ENCODE measurements at places on chromosomes 7 and 10. TPM values are rescaled to one million over a fixed set of nuclear protein-coding genes. Genes with fewer than 3 reads are reported as not detected.
A peak's percentile ranks its signal among the peaks of the same experiment; 100 is the strongest.

- no peak overlapping the region for H3K4me3 ChIP-seq
- H3K36me3 ChIP-seq = no peaks in the 10 kb centered on the region
- DNase-seq = no peak
- no peaks in the 10 kb centered on the region for H3K4me1 ChIP-seq
- H3K27ac ChIP-seq = no peak overlapping the region
Observed at GRCh38 chr7:29053105-29053872, 93.0 kb downstream of the CPVL start.

GRCh38 chr10:30587522-30588031 is 42.0 kb downstream of the LYZL2 start:
- DNase-seq = peak; percentile 71
- peaks cover 27% of the 10 kb centered on the region for H3K4me1 ChIP-seq
- H3K36me3 ChIP-seq = no peaks in the 10 kb centered on the region

DNA sequence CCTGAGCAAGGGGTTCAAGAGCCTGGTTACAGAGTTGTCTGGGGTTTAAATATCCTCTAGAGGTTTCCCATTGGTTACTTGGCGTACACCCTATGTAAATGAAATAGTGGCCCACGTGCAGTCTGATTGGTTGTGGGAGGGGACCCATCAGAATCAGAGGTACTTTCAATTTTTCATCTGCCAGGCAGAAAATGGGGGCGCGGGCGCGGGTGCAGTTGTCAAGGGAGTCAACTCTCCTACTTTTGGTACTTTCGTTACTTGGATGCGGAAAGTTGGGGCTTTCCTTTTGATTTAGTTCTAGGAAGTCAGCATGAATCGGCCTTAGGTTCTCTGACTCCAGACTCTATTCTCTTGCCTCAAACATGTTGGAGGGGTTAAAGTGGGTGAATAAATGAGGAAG is 83.2 kb downstream of the DNAJB9 start:
- H3K27me3 ChIP-seq = no peaks in the 10 kb centered on the region
- no peaks in the 10 kb centered on the region for H3K4me1 ChIP-seq
- H3K4me3 ChIP-seq = no peak overlapping the region
- H3K27ac ChIP-seq = no peak overlapping the region
- no peak for DNase-seq

DNA sequence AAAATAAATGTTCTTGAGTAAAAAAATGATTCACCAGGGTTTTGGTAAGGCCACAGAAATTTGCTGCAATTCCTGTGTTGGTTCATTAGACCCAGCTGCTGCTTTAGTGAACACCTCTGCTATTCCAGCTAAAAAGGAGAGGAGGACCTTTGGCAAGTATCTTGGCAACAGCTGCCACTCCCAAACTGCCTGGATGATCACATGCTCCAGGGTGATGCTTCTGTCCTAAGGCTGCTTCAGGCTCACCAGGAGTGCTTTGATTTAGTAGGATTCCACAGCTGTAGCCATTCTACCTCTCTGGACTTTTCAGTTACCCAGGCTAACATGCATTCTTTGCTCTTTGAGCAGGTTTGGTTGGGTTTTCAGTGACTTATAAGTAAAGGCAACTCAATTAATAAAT is 82.6 kb upstream of the NPVF start:
- H3K4me1 ChIP-seq = no peaks in the 10 kb centered on the region
- H3K4me3 ChIP-seq = no peak overlapping the region
- H3K27me3 ChIP-seq = no peaks in the 10 kb centered on the region
- H3K36me3 ChIP-seq = no peaks in the 10 kb centered on the region
- no peak overlapping the region for H3K27ac ChIP-seq
- DNase-seq = no peak

DNA sequence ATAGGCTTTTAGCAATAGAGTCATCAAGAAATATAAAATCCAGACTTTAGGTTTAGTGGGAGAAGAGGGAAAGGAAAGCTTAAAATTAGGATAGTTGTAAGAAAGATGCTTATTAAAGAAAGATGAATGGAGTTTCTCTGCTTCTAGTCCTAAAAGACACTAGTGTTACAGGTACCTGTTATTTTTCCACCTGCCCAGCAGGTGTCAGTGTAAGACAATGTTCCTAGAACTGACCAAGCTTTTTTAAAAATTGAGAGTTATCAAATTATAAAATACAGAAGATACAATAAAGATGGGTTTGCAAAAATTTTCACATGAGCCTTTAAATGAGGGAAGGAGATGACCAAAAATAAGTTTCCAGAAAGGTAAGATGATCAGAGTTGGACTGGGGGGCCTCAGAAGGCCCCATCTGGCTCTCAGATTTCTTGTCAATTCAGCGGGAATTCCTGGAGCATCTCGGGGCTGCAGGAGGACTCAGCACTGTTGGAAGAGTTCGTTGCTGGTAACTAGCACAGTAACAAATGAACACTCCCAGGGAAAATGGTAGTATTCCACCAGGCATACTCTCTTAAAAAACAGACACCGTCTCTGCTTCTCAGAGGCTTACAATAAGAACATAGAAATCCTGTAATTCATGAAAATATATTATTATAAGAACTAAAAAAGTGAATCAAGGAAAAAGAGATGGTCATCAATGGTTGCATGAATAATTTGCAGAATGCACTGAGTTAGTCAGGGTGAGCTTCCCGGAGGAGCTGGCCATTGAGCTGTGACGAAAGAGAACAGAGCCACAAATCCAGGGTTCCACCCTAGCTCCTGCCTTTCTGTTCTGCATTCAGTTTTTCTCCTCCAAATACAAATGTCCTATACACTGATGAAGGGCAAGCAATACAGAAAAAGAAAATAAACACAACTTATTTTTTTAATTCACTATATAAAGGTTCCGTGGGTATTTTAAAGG is 71.8 kb upstream of the PIK3CG start:
- H3K36me3 ChIP-seq = no peaks in the 10 kb centered on the region
- H3K27ac ChIP-seq = no peak overlapping the region
- H3K4me3 ChIP-seq = no peak overlapping the region
- H3K27me3 ChIP-seq = no peaks in the 10 kb centered on the region
- no peak for DNase-seq

- H3K36me3 ChIP-seq = no peaks in the 10 kb centered on the region
- no peak overlapping the region for H3K4me3 ChIP-seq
- no peak for DNase-seq
- H3K27me3 ChIP-seq = no peaks in the 10 kb centered on the region
- no peaks in the 10 kb centered on the region for H3K4me1 ChIP-seq
Observed at GRCh38 chr10:105188737-105189462, 547.8 kb downstream of the SORCS3 start.

DNA sequence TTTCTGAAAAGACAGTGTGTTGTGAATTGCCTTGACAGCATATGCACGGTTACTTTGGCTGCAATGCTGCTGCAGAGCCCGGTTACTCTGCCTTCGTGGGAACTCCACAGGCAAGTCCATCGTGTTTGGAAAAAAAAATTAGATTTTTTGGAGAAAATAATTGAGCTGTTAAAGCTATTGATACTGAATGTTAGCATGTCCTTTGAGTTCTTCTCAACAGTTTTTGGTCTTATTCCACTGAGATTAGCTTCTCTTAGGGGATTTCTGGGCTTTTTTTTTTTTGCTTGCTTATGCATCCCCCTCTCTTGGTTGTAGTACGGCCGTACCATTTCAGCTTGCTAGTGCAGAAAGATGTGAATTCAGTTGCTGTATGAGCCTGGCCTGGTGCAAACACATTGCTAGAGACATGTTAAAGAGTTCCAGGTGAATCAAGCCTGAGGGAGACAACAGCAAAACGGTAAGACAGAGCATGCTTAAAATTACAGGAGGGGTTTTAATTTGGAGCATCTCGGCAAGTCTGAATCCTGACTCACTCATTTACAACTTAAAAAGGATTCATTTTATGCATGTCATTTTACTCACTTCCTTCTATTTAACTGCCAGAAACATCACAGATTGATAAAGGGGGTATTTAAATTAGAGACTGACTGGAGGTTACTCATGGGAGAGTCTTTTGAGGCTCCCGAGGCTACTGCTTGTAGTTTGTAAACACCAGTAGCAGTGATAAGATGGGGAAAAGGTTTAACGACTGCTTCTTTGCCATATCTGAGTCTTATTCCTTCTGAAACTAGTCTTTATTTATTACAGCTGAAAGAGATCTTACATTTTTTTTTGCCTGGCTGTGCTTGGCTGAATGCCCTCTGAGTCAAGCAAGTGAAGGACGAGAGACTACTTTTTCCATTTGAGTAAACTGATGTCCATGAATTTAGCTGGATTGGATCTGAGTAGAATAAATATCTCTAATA is 113.7 kb downstream of the CDK14 start:
- no peak for DNase-seq
- no peak overlapping the region for H3K4me3 ChIP-seq
- H3K36me3 ChIP-seq = no peaks in the 10 kb centered on the region
- H3K27ac ChIP-seq = no peak overlapping the region

DNA sequence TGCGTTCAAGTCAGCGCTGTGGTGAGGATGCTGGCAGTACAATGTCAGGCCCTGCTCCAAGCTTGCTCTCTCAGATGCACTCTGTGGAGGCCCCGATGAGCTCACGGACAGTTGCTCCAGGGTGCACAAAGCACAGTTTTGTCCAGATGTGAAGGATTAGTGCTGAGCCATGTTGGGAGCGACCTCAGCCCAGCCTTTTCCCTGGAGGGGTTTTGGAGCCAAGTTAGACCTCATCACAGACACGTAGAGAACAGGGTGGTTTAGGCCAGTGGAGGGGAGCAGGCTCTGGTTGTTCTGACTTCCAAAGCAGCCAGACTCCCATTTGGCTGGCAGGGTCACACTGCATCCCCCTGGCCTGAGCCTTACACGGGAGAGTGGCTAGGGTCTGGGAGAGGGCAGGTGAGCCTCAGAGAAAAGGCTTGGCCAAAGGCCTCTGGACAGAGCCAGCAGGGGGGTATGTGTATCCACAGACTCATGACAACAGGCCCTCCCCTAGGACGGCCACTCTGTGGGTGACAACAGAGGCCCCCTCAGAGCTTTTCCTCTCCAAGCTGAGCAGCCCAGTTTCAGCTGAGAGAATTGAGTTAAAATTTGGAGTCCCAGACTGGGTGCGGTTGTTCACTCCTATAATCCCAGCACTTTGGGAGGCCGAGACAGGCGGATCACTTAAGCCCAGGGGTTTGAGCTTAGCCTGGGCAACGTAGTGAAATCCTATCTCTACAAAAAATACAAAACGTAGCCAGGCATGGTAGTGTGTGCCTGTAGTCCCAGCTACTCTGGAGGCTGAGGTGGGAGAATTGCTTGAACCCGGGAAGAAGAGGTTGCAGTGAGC is 4.7 kb downstream of the PLAC9 start:
- H3K4me3 ChIP-seq = no peak overlapping the region
- H3K27me3 ChIP-seq = peaks cover 15% of the 10 kb centered on the region
- peak overlapping the region; percentile 61 for H3K27ac ChIP-seq
- peaks cover 11% of the 10 kb centered on the region for H3K4me1 ChIP-seq
- no peak for DNase-seq

GRCh38 chr10:6055929-6056328 is 6.2 kb downstream of the IL2RA start:
- no peak for DNase-seq
- H3K4me3 ChIP-seq = no peak overlapping the region
- peaks cover 33% of the 10 kb centered on the region for H3K4me1 ChIP-seq
- no peak overlapping the region for H3K27ac ChIP-seq

DNA sequence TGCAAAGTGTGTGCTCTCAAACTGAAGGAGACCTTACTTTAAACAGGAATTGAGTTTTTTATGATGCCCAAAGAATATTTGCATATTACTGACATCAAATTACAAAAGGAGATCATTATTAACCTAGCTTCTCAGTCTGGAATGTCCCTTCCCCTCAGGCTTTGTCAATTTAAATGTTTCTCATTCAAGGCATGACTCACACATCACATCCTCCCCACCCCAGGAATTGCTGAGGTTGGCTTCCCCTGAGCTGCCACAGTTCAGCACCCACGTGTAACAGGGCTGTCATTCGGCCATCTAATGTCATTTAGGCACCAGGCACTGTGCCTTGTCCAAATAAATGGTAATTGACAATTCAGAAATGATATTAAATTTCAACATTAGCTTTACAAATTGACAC is 305.9 kb upstream of the MGMT start:
- no peaks in the 10 kb centered on the region for H3K36me3 ChIP-seq
- no peaks in the 10 kb centered on the region for H3K27me3 ChIP-seq
- H3K4me1 ChIP-seq = no peaks in the 10 kb centered on the region
- DNase-seq = no peak

- no peak for DNase-seq
- H3K27ac ChIP-seq = no peak overlapping the region
- no peaks in the 10 kb centered on the region for H3K27me3 ChIP-seq
- no peak overlapping the region for H3K4me3 ChIP-seq
Observed at GRCh38 chr7:28356619-28357018, 55.7 kb upstream of the CREB5 start.

- no peak overlapping the region for H3K27ac ChIP-seq
- no peaks in the 10 kb centered on the region for H3K4me1 ChIP-seq
- H3K27me3 ChIP-seq = no peaks in the 10 kb centered on the region
- no peak for DNase-seq
- no peak overlapping the region for H3K4me3 ChIP-seq
Observed at GRCh38 chr7:41579961-41580935, 122.6 kb downstream of the INHBA start.

- DNase-seq = no peak
- H3K36me3 ChIP-seq = no peaks in the 10 kb centered on the region
- no peak overlapping the region for H3K4me3 ChIP-seq
- no peaks in the 10 kb centered on the region for H3K27me3 ChIP-seq
Observed at GRCh38 chr10:86049442-86049841, 317.2 kb downstream of the GRID1 start.

GRCh38 chr7:42274053-42274452 is 37.0 kb upstream of the GLI3 start:
- no peaks in the 10 kb centered on the region for H3K4me1 ChIP-seq
- H3K27me3 ChIP-seq = no peaks in the 10 kb centered on the region
- H3K36me3 ChIP-seq = no peaks in the 10 kb centered on the region
- no peak overlapping the region for H3K27ac ChIP-seq

- DNase-seq = no peak
- no peaks in the 10 kb centered on the region for H3K27me3 ChIP-seq
- no peaks in the 10 kb centered on the region for H3K36me3 ChIP-seq
Observed at GRCh38 chr7:135990258-135990657, 13.1 kb upstream of the MTPN start.

GRCh38 chr7:96144260-96144526 is 177.7 kb downstream of the SLC25A13 start:
- H3K4me3 ChIP-seq = no peak overlapping the region
- H3K27ac ChIP-seq = no peak overlapping the region
- DNase-seq = no peak
- H3K36me3 ChIP-seq = peaks cover 48% of the 10 kb centered on the region
- no peaks in the 10 kb centered on the region for H3K4me1 ChIP-seq

The SPDYE3 gene
- not detected for total RNA-seq

The CTAGE4 gene
- total RNA-seq = 9.5 TPM

The NANOS1 gene
- 2.9 TPM for total RNA-seq

The ADARB2 gene
- 1.2 TPM for total RNA-seq

The SLC26A3 gene
- not detected for total RNA-seq

The TMEM270 gene
- not detected for total RNA-seq

The OR9A2 gene
- total RNA-seq = not detected

The C10orf105 gene
- total RNA-seq = 0.52 TPM

All from upper lobe of right lung (tissue), 1 donor.